ENCODE measurements at places on chromosomes 3 and 15.

DNA sequence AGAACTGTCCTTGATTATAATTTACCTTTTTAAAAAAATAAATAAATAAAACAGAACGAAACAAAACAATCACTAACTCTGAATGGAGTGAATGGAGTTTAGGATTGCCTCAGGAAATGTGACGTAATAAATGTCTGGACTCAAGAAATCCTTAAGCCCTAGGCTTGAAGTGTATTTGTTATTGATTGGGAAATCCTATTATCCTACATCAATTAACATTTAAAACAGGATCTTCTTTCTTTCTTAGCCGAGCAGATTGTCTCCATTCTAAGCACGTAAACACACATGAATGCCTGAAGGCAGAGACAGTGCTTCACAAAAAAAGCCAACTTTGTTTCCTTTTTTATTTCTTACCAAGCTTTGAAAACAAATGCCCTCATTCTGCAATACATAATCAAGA, 33.4 kb downstream of the KAT2B start:
- peak; percentile 35 for DNase-seq

GRCh38 chr3:132432639-132433038, 15.3 kb downstream of the DNAJC13 start:
- DNase-seq: peak; percentile 77

DNA sequence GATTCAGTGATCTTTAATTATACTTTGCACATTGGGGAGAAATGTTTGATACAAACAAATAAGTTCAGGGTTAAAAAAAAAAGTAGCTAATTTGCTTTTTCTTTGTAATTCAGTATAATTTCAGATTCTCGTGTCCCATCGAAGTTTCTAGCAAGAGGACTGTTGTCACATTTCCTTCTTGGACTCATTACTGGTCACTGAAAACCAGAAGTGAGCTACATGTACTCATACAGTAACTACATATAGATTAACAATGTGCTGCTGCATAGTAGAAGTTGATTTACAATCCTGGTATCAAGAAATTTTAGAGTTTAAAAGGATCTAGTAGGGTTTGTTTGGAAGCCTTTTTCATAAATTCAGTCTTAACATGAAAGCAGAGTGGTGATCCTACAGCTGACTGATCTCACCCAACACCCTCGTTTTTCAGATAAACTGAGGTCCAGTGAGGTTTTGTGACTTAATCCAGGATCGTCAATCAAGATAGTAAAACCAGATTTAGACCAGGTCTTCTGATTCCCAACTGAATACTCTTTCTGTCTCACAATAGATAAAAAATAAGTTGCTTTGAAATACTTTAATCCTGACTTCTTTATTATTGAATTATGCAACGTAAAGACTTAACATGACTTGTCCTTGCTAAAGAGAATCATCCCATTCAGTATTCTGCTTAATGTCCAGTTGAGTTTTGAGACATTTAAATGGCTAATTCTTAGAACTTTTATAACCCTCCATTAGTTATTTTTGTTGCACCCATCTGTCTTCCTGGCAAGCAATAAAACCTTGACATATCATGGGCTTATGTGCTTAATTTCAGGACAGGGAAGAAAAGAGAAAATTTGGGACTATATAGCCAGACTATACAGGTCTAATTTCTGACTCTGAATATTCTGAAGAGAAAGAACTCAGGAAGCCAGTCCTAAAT, 2.8 kb downstream of the SEC62 start:
- no peak for DNase-seq

DNA sequence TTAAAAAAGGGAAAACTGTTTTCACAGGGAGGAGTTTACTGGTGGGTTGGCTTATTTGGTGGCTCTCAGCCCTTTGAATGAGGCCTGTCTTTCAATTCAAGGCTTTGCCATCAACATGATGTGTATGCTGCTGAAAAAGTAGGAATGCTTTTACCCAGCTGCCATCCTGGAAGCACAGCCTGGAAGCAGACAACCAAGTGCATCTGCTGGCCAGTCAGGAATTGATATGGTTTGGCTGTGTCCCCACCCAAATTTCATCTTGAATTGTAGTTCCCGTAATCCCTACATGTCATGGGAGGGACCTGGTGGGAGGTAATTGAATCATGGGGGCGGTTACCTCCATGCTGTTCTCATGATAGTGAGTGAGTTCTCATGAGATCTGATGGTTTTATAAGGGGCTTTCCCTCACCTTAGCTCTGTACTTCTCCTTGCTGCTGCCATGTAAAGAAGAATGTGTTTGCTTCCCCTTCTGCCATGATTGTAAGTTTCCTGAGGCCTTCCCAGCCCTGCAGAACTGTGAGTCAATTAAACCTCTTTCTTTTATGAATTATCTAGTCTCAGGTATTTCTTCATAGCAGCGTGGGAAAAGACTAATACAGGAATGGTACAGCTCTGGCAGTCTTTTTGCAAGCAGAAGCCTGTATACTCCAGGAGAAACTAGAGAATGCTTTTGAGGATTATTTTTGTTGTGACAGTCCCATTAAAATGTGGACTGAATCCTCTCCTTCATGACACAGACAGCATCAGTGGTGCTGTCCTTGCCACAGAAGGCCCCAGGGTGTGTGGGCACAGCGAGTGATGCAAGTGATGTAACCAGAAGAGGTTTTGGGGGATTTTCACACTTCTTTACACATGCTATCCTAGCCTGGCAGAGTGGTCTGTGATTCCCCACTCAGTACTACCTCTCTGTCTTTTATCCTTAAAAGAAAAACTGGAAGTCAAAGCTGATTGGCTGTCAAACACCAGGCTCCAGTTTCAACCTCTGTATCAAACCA, 20.0 kb downstream of the PLCL2 start:
- no peak for DNase-seq

- DNase-seq: no peak
Measured at GRCh38 chr3:44055951-44056350, 185.7 kb upstream of the TOPAZ1 start.

GRCh38 chr15:33344530-33344929, 33.8 kb downstream of the RYR3 start:
- no peak for DNase-seq

- no peak for DNase-seq
Measured at GRCh38 chr15:93200081-93200836, 111.2 kb upstream of the RGMA start.

DNA sequence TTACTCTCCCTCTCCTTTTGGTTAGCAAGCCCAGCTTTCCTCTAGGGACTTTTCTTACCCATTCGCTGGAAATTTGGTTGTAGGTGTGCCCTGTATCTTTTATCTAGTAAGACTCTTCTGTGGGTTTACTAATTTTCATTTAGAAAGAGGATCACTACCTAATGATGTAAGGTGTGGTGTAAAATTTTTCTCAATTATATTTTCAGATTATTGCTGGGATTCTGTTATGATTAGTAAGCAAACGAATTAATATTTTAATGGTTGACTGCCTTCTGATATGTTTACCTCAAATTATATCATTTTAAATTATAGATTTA, 28.5 kb downstream of the PLCL2 start:
- no peak for DNase-seq

GRCh38 chr3:138509586-138509985, 75.2 kb downstream of the ESYT3 start:
- peak; percentile 39 for DNase-seq

- no peak for DNase-seq
Measured at GRCh38 chr3:27200721-27201489, 168.3 kb downstream of the NEK10 start.

DNA sequence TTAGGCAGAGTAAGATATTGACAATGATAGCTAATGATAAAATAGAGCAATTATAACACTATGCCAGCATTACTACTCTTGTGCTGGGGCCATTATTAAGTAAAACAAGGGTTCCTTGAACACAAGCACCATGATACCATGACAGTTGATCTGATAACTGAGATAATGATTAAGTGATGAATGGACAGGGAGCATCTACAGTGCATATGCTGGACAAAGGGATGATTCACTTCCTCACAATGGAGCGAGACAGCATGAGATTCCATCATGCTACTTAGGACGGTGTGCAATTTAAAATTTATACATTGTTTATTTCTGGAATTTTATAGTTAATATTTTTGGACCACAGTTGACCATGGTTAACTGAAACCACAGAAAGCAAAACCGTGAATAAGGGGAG, 156.6 kb downstream of the FHIT start:
- DNase-seq: no peak

- no peak for DNase-seq
Measured at GRCh38 chr15:85388566-85389305, 8.3 kb downstream of the AKAP13 start.

DNA sequence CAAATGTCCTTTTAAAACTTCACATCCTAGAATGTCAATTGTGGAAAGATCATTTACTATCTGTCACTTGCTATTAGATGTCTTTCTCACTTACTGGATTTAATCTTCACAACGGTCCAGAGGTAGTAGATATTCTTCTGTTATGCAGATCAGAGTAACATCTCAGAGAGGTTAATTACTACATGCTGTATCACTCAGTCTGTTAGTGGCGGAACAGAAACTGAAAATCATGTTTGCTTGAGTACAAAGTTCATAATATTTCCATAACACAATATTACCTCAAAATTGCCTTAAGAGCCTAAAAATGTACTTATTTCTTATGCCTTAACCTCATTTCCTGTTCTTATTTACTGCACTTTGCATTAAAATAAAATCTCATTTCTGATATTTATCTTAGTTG, 28.6 kb upstream of the GPR149 start:
- DNase-seq: no peak

- peak; percentile 29 for DNase-seq
Measured at GRCh38 chr3:186871403-186871924, 29.0 kb downstream of the ADIPOQ start.

DNA sequence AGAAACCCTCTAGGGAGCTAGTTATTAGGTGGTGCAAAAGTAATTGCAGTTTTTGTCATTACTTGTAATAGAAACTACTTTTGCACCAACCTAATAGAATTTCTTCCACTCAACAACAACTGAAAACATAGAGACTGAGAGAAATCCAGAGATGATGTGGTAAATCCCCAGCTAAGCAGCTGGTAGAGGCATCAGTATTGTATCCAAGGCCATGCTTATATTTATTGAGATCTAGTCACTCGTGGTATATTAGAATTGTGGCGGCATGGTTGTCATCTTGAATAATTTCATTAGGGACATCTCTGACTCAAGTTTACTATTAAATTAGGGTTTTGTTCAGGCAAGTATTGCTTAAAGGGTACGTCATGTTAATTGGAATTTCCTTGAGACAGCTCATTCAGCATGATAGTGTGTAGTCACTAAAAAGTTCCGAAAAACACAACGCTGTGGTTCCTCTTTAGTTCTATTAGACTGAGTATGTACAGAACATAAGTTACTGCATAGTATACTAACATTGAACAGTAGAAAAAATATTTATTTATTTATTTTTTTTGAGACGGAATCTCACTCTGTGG, 35.3 kb downstream of the PAK2 start:
- DNase-seq: peak; percentile 23

DNA sequence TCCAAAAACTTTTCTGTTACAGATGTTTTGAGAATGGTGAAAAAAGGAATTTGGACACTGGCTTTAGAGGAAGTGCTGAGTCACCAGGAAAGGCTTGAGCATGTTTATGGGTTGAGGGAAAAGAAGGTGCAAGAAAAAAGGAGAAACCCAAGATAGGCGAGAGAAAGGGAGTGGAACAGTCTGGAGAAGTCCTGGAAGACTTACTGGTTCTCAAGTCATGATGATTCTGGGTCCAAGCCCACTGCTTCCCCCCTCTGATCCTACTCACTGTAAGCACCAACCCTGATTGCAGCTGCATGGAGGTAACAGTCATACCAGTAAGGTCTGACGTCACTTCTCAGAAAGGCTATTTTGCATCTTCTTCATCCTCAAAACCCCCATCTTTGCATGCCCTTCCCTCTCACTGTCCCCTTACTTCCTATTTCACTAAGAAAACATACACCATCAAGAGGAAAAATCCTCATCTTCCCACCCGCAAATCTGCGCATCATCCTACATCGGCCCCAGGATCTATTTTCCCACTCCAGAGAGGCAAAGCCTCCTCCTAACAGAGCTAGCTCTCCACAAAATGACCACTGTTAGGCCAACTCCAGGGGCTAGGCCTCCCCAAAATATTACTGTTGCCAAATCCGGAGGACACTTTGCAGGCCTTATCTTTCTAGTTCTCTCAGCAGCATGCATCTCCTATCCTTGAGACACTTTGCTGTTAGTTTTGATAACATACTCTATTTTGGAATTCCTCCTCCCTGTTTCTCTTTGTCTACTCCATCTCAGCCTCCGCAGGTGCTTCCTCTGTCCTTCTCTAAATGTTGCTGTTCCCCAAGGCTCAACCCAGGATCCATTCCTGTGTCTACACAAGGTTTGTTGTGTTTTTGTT, 3.2 kb upstream of the ATP13A3 start:
- peak; percentile 79 for DNase-seq

- DNase-seq: no peak
Measured at GRCh38 chr3:72210261-72210660, 425.3 kb upstream of the PROK2 start.

- DNase-seq: no peak
Measured at GRCh38 chr3:28590860-28591259, 242.2 kb upstream of the AZI2 start.

GRCh38 chr3:58065700-58066167, 57.5 kb downstream of the FLNB start:
- no peak for DNase-seq

- no peak for DNase-seq
Measured at GRCh38 chr3:187641320-187642016, 28.7 kb downstream of the SST start.

DNA sequence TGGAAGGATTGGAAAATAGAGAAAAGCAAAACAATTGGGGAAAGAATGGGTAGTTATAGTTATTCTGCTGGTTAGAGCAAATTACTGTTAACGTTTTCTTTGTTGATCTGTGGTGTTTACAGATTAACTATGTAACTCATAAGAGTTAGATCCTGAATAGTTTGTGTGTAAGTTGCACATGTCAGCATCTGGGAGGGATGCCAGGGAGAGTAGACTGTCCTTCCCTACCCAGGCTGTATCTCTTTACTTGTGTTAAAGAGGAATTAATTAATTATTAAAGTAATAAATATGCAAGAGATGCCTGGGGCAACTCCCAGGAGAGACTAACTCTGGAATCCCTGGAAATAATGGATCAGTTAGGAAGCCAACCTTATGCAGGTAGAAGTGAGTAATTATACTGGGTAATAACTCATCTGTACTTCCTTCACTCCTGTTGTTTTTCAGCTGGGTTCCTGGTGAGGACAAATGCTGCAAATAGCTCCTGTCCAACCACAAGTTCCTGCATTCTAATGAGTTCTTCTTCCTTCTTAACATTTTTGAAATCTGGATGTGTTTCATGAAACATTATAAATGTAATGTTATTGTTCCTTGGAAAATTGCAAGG, 18.9 kb downstream of the GHRL start:
- DNase-seq: peak; percentile 25

DNA sequence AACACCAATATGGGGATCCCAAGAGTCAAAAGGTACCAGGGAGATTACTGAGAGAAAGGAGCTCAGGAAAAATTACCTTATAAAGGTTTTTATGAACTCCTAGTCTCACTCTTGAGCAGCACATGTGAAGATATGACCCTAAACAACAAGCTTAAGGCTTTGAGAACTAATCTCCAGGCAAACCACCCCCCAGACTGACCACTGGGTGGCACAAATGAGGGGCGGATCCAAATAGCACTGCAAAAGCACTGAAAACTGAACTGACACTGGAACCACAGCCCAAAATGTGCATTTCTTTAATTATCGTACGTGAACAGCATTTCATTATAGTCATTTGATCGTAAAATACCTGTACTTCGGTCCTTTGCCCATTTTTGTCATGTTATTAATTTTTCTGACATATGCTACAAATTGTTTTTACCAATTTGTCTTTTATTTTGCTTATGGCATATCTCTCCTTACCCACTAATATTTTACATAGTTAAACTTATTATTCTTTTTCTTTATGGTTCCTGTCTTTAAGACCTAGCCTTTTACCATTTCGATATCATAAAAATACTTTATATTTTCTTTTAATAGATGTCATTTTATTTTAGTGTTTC, 31.5 kb upstream of the TFDP2 start:
- DNase-seq: peak; percentile 71

Measured in fibroblast of pulmonary artery (primary cell).